ENCODE measurements at places on chromosomes 11 and 22. TPM values are rescaled to one million over a fixed set of nuclear protein-coding genes. Genes with fewer than 3 reads are reported as not detected.

Gene TRIM49
- polyA plus RNA-seq: not detected

DNA sequence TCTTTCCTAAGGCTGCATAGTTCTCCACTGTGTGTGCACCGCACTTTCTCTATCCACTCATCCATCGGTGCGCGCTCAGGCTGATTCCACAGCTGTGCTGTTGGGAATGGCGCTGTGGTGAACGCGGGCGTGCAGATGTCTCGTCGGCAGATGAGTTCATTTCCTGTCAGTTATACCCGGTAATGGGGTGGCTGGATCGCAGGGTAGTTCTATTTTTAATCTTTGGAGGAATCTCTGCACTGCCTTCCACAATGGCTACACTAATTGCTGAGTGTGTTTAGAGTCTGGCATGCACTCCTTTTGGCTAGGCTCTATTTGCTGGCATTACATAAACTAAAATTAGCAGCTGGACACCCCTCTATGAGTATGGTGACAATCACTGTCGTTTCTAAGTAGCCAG, 27.9 kb upstream of the KRTAP5-7 start:
- no peak for DNase-seq

DNA sequence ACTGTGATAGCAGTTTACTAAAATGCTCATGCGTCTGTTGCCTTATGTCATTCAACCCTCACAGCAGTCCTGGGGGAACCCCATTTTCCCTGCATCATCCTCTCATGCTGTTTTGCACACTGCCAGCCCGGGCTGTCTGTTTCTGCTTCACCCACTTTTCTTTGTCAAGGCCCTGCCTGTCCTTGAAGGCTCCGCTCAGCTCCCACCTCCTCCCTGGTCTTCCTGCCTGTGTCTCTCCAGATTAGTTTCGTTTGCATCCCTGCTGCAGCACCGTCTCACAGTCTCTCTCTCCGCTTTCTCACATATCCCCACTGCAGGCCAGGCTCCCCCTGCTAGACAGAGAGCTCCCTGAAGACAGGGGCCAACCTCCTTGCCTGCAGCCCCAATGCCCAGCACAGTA, 29.9 kb downstream of the SERPINH1 start:
- DNase-seq: no peak

DNA sequence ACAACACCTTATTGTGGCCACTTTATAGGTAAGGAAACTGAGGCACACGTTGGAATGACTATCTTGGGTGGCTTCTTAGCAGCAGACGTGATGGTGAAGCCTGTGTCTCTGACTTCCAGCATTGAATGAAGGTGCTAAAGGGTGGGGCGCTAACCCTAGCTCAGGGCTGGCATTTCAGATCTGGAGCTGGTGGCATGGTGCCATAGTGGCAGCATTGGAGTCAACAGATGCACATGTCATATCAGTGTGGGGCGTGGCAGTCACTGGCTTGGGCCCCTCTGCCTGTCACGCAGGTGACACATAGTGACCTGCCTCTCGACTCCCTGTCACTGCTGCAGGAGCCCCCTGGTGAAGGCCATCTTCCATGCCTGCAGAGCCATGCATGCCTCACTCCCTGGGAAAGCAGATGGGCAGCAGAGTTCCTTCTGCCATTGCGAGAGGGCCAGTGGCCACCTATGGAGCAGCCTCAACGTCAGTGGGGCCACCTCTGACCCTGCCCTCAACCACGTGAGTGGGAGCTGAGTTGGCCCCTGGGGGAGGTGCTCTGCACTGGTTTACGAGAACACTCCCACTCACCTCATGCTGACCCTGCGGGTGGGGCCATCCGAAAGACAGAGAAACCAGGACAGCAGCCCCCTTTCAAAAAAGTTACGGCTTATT, 14.8 kb downstream of the SHISA8 start:
- DNase-seq: no peak

DNA sequence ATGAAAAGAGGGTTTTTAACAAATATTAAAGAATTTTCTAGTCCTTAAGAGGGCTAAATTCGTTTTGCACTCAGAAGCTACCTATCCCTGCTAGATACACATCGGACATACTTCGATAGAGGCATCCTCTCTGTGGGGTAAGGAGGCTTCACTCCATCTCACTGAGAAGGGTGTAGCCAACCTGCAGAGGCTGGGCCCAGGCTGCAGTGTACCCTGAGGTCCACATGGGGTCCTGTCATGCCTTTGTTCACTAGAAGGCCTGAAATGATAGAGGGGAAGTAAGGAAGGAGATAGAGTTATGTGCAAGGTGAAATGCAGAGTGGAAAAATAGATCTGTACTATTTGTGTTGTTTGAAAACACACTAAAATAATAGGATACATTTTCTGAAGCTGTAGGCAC, 45.6 kb downstream of the IGSF9B start:
- DNase-seq: no peak

- DNase-seq: no peak
Observed at GRCh38 chr11:44571871-44572270, 6.4 kb downstream of the CD82 start.

GRCh38 chr22:38513063-38513462, 7.0 kb upstream of the DDX17 start:
- no peak for DNase-seq

DNA sequence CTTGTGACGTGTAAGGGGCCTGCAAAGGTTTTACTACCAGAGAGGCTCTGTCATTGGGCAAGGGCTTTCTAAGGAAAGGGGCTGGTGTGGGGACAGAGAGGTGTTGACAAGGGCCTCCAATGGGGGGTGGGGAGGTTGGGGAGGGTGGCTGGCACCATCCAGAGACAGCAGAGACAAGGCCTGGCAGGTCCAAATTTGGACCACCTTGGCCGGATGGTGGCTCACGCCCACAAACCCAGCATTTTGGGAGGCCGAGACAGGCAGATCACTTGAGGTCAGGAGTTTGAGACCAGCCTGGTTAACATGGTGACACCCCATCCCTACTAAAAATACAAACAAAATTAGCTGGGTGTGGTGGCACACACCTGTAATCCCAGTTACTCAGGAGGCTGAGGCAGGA, 2.2 kb upstream of the CHRM4 start:
- DNase-seq: no peak

Gene HBD
- 1.0 TPM for polyA plus RNA-seq

DNA sequence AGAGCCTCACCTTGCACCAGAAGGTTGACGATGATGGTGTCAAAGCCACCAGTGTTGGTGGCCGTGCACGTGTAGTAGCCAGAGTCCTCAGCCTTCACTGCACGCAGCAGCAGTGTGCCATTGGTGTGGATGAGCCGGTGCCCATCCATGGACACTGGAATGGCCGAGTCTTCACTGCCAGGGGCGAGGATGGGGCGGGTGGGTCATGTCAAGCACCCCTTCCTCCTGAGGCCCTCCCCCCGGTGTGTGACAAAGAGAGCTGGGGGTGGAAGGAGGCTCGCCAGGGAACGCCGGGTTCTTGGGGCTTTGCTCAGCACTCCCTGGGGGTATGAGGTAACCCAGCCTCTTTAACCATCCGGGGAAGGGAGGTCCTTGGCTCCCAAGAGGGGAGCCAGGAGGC, 111.6 kb downstream of the CEP164 start:
- no peak for DNase-seq

DNA sequence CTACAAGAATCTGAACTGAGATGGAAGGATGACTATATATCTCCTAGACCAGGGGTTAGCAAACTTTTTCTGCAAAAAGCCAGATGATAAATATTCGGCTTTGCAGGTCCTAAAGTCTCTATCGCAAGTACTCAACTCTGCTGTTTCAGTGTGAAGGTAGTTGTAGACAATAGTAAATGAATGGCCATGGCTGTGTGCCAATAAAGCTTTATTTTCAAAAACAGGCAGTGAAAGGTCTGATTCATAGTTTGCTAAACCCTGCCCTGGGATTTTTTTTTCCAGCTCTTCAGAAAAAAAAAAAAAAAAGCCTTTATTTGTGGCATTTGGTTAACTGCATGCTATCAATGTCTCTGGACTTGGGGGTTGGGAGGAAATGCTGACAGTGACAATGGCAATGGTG, 37.5 kb downstream of the FAM227A start:
- DNase-seq: no peak

- no peak for DNase-seq
Observed at GRCh38 chr11:86910592-86910991, 44.6 kb downstream of the FZD4 start.

- DNase-seq: no peak
Observed at GRCh38 chr11:26158251-26158650, 173.7 kb upstream of the ANO3 start.

Gene RASSF7
- 17.3 TPM for polyA plus RNA-seq

Gene CLDN5
- 0.05 TPM for polyA plus RNA-seq

- no peak for DNase-seq
Observed at GRCh38 chr22:24594569-24595120, 1.8 kb upstream of the LRRC75B start.

- no peak for DNase-seq
Observed at GRCh38 chr11:73236854-73237253, 18.8 kb downstream of the P2RY2 start.

Gene GUCY1A2
- polyA plus RNA-seq: 0.53 TPM

GRCh38 chr11:72225411-72225951, 914 bp downstream of the INPPL1 start:
- DNase-seq: no peak

GRCh38 chr22:20241579-20242392, 26.3 kb downstream of the RTN4R start:
- DNase-seq: no peak

DNA sequence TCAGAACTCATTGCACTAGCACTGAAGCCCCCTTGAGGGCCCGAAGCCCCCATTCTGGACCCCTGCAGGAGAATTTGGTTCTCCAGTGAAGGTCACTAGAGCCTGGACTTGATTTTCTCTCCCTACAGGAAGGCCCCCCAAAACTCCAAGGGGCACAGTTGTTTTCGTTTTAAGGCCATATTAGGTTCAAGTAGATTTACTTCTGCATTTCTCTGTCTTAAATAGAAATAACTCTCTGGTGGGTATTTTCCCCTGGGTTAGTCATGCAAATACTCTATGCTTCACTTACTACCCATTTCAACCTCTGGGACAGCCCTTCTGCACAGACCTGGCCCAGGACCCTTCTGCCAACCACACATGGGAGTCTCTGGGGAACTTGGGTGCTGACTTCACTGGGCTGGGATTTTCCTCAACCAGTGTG, 41.6 kb downstream of the WEE1 start:
- no peak for DNase-seq

Gene TPBGL
- not detected for polyA plus RNA-seq

Gene H19
- polyA plus RNA-seq: 1.7 TPM

DNA sequence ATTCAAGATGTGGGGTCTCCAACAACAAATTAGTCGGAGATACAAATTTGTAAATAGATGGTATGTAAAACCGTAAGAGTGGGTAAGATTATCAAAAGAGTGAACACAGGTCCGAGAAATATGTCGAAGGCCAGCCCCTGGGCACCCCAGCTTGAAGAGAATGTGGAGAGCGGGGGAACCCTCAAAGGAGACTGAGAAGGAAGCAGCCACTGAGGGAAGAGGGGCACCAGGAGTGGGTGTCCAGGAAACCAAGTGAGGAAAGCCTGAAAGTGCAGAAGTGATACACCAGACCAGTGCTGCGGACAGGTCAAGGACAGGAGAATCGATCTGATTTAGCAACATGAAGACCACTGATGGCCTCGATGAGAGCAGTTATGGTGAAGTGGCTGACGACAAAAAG, 14.4 kb downstream of the APOL5 start:
- DNase-seq: no peak

GRCh38 chr22:49590381-49590780, 237.3 kb downstream of the BRD1 start:
- no peak for DNase-seq

GRCh38 chr22:24330636-24331035, 60.0 kb downstream of the SPECC1L start:
- DNase-seq: no peak

DNA sequence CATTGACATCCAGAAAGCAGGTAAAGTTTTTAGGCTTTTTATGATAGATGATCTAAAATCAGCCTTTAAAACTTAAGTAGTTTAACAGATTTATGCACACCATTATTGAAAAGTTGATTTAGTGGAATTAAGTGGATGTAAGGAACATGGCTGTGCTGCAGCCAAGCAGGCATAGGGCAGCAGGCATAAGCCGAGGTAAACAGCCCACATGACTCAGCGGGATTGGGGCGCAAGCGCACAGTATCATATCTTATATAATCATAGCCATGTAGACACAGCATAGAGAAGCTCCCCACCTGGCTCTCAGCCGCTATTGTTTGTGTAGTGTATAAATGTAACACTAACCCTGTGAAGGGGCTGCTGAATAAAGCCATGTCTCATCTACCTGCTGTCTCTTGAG, 157.5 kb downstream of the WNT11 start:
- no peak for DNase-seq

DNA sequence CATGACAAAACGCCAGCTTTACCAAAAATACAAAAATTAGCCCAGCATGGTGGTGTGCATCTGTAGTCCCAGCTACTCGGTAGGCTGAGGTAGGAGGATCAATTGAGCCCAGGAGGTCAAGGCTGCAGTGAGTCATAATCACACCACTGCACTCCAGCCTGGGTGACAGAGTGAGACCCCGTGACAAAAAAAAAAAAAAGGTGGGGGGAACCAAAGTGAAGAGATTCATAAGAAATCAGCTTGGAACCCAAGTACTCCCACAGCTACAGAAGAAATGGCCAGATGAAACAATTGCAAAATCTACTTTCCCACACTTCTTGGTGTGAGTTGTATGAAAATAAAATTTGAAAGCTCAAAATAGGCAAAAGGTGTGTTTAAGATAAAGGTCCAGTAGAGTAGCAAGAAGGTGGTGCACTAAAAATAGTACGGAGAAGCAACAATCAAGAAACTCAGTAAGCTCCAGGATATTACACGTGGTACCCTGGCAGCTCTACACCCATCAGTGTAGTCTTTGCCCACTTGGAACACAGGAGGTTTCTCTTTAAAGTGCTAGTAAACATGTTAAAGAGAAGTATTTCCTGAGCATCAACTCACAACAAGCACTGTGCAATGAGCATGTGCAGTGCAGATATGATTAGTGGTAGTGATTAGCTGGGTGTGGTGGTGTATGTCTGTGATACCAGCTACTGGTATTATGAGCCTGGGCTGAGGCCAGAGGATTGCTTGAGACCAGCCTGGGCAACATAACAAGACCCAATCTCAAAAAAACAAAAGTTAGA, 5.3 kb downstream of the HARBI1 start:
- DNase-seq: no peak

DNA sequence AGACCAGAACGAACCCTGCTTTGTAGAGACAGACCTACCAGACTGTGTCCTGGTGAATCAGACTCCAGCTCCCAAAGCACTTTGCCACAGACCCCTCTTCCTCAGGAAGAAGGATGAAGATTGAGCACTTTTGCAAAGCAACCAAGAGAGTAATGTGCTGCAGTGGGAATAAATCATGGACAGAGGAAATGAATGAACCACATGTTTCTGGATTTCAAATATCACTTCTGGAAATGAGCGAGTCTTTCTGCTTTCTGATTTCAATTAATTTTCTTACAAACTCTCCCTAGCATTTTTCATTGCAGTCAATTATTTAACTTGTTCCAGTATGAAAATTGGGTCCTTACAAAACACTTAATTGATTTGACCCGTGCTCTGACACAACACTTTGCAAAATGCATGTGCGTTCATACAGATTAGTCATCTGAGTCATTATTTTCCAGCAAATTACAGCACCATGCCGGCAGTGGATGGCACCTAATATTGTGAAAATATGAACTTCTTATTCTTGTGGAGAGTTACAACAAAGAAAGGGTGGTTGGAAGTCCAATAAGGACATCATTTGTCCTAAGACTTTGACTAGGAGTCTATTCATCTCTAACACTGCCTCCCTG, 315.9 kb upstream of the CCDC90B start:
- no peak for DNase-seq

- no peak for DNase-seq
Observed at GRCh38 chr22:49583886-49584505, 243.7 kb downstream of the BRD1 start.
